ENCODE measurements at places on chromosomes 11 and 22. TPM values are rescaled to one million over a fixed set of nuclear protein-coding genes. Genes with fewer than 3 reads are reported as not detected.

The MN1 gene
- total RNA-seq: 0.14 TPM

- peaks cover 62% of the 10 kb centered on the region for H3K4me1 ChIP-seq
- no peak overlapping the region for H3K27ac ChIP-seq
- DNase-seq: no peak
- peaks cover 4% of the 10 kb centered on the region for H3K36me3 ChIP-seq
These were observed 5.7 kb downstream of the ZP1 start for GRCh38 chr11:60872961-60873524.

DNA sequence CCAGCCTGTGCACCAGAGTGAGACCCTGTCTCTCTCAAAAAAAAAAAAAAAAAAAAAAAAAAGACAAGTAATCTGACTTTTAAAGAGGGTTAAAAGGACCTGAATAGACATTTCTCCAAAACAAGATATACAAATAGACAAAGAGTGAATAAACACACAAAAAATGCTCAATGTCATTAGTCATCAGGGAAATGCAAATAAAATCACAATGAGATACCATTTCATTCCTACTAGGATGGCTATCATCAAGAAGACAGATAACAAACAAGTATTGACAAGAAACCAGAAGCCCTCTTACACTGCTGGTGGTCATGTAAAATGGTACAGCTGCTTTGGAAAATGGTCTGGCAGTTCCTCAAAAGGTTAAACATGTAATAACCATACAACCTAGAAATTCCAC lies 4.1 kb downstream of the RIC3 start:
- peaks cover 3% of the 10 kb centered on the region for H3K36me3 ChIP-seq
- H3K4me1 ChIP-seq: peaks cover 17% of the 10 kb centered on the region
- no peak for DNase-seq
- peaks cover 32% of the 10 kb centered on the region for H3K27me3 ChIP-seq
- no peak overlapping the region for H3K27ac ChIP-seq
- no peak overlapping the region for H3K4me3 ChIP-seq

GRCh38 chr11:71450939-71451338 lies 2.1 kb upstream of the NADSYN1 start:
- H3K4me3 ChIP-seq: no peak overlapping the region
- H3K27ac ChIP-seq: peak overlapping the region; percentile 97
- peaks cover 67% of the 10 kb centered on the region for H3K4me1 ChIP-seq

- H3K27me3 ChIP-seq: no peaks in the 10 kb centered on the region
- H3K27ac ChIP-seq: no peak overlapping the region
- no peak overlapping the region for H3K4me3 ChIP-seq
- peaks cover 3% of the 10 kb centered on the region for H3K36me3 ChIP-seq
These were observed 397.0 kb downstream of the ETS1 start for GRCh38 chr11:128190312-128190711.

The MTMR3 gene
- 26.4 TPM for total RNA-seq

The DERL3 gene
- 14.6 TPM for total RNA-seq

DNA sequence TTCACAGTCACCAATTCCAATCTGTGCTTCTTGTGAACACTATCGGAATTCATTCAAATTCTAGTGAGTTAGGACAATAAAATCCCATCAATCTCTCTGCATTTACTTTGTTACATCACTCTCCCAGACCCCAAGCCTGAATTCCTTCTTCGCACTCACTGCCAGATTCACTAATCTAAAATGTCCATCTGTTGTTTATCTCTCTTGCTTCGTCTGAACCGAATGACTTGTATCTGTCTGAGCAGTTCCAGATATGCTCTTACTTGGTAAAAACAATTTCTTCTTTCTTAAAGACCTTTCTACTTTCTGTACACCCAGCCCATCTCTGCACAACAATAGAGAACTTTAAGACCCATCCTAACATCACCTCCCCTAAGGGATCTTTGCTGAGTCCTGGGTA lies 7.0 kb downstream of the MMP10 start:
- no peaks in the 10 kb centered on the region for H3K36me3 ChIP-seq
- no peak overlapping the region for H3K27ac ChIP-seq
- H3K4me1 ChIP-seq: no peaks in the 10 kb centered on the region
- H3K27me3 ChIP-seq: peaks cover under 1% of the 10 kb centered on the region

GRCh38 chr11:80255021-80255420 lies 814.2 kb upstream of the TENM4 start:
- no peaks in the 10 kb centered on the region for H3K36me3 ChIP-seq
- DNase-seq: no peak
- no peaks in the 10 kb centered on the region for H3K4me1 ChIP-seq
- no peaks in the 10 kb centered on the region for H3K27me3 ChIP-seq
- H3K27ac ChIP-seq: no peak overlapping the region

- H3K27ac ChIP-seq: no peak overlapping the region
- peaks cover 17% of the 10 kb centered on the region for H3K36me3 ChIP-seq
- no peaks in the 10 kb centered on the region for H3K27me3 ChIP-seq
- no peaks in the 10 kb centered on the region for H3K4me1 ChIP-seq
- no peak for DNase-seq
- no peak overlapping the region for H3K4me3 ChIP-seq
These were observed 67.2 kb downstream of the PRCP start for GRCh38 chr11:82832983-82833382.

DNA sequence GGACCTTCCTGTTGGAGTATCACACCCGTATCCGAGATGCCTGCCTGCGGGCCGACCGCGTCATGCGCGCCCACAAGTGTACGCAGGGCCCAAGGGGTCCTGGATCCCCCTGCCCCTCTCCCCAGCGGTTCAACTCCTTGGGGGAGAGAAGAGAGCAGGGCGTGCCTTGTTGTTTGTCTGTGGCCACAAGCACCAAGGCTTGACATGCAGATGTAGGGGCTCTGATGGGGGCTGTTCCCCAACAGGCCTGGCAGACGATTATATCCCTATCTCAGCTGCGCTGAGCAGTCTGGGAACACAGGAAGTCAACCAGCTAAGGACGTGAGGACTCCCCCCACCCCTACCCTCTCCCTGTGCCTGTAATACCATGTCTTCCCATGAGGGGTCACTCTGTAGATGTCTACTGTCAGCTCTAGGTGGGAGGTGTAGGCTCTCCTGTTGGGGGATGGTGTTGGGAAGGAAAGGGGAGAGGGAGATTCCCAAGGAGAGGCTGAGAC lies 6.8 kb downstream of the CFL1 start:
- H3K4me1 ChIP-seq: peaks cover 22% of the 10 kb centered on the region
- no peak overlapping the region for H3K27ac ChIP-seq
- DNase-seq: peak; percentile 52
- H3K4me3 ChIP-seq: no peak overlapping the region

The SLN gene
- not detected for total RNA-seq

DNA sequence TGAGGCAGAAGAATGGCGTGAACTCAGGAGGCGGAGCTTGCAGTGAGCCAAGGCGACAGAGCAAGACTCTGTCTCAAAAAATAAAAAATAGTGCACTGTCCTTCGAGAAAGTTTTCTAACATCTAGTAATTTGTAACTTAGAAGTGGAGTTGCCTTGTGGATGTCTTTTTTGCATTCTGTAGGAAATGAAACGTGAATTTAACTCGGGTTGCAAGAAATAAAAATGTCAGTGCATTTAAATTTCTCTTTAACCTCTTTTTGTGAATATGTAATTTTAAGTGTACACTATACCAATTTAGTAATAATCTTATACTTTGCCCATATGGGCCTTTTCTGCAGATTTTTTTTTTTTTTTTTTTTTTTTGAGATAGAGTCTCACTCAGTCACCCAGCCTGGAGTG lies 26.2 kb upstream of the CRKL start:
- no peaks in the 10 kb centered on the region for H3K4me1 ChIP-seq
- H3K27ac ChIP-seq: no peak overlapping the region
- no peak for DNase-seq
- no peak overlapping the region for H3K4me3 ChIP-seq
- H3K36me3 ChIP-seq: peaks cover 18% of the 10 kb centered on the region
- H3K27me3 ChIP-seq: peaks cover 2% of the 10 kb centered on the region

The MS4A14 gene
- total RNA-seq: not detected

The DPP3 gene
- total RNA-seq: 79.6 TPM

The C11orf87 gene
- total RNA-seq: not detected

- H3K27me3 ChIP-seq: no peaks in the 10 kb centered on the region
- H3K4me3 ChIP-seq: no peak overlapping the region
- H3K36me3 ChIP-seq: peaks cover 7% of the 10 kb centered on the region
These were observed 16.6 kb upstream of the ARHGAP8 start for GRCh38 chr22:44735518-44736428.

GRCh38 chr22:32331236-32331917 lies 26.3 kb upstream of the RFPL3 start:
- no peaks in the 10 kb centered on the region for H3K27me3 ChIP-seq
- DNase-seq: peak; percentile 31
- no peak overlapping the region for H3K4me3 ChIP-seq

The IL17REL gene
- total RNA-seq: 0.05 TPM

DNA sequence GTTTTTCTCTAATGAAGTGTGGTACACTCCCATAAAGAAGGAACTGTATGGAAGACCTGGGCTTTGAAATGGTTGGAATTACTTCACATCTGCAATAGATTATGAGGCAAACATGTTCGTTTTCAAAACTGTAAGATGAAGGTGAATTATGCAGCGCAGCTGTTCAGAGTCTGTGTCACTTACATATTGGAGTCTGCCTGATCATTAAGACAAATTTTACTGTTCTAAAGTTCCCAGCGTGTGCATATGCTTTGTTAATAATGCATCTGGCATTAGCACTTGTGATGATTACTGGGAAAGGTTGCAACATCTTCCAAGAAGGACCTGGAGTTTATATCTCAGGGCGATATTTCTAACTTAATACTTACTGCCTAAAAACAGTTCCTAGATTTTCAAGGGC lies 255.2 kb upstream of the ZC3H12C start:
- H3K4me1 ChIP-seq: no peaks in the 10 kb centered on the region
- H3K27me3 ChIP-seq: no peaks in the 10 kb centered on the region
- no peak for DNase-seq
- H3K4me3 ChIP-seq: no peak overlapping the region
- no peak overlapping the region for H3K27ac ChIP-seq
- H3K36me3 ChIP-seq: no peaks in the 10 kb centered on the region

The OR10A5 gene
- not detected for total RNA-seq

DNA sequence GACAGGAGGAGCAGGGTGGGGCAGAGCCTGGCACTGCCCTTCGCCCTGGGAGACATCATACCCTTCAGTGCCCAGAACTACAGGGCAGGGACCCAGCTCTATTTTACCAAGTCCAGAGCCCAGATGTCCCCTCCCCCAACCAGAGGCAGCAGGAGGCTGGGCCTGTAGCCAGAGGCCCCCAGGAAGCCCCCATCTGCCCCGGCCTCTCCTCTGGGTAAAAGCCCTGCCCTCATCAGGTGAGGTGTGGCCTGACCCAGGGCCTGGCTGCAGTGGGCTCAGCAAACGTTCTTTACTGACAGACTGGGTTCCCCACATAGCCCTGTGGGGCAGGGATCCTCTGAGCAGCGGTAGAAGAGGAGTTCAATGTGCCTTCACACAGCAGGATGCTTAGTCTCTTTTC lies 51.8 kb upstream of the SLC22A12 start:
- H3K4me3 ChIP-seq: no peak overlapping the region
- peaks cover 23% of the 10 kb centered on the region for H3K27me3 ChIP-seq
- DNase-seq: no peak
- H3K36me3 ChIP-seq: no peaks in the 10 kb centered on the region

DNA sequence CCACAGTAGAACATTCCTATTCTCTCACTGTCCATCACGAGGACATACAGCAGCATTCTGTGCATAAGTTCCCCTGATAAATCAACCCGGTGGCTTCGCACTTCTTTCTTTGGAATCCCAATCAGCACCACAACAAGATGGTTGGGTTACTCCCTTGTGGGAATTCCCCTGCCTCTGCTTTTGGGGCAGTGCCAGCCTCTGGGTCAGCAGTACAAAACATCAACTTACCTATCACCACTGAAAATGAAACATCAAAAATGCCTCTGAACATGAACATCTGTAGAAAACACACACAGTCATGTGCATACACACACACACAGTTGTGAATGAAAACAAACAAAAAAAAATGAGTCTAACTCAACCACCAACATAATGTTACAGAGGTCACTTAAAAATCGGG lies 79.3 kb downstream of the KCNA4 start:
- no peak overlapping the region for H3K4me3 ChIP-seq
- no peaks in the 10 kb centered on the region for H3K4me1 ChIP-seq
- H3K27ac ChIP-seq: no peak overlapping the region
- no peaks in the 10 kb centered on the region for H3K36me3 ChIP-seq
- no peak for DNase-seq

- peaks cover 20% of the 10 kb centered on the region for H3K36me3 ChIP-seq
- no peak overlapping the region for H3K4me3 ChIP-seq
- DNase-seq: no peak
- H3K4me1 ChIP-seq: no peaks in the 10 kb centered on the region
These were observed 151.7 kb downstream of the ATXN10 start for GRCh38 chr22:45823336-45823735.

GRCh38 chr11:118606844-118607228 lies 579 bp upstream of the PHLDB1 start:
- H3K4me1 ChIP-seq: peaks cover 24% of the 10 kb centered on the region
- H3K4me3 ChIP-seq: no peak overlapping the region
- H3K36me3 ChIP-seq: peaks cover 7% of the 10 kb centered on the region
- no peak for DNase-seq

DNA sequence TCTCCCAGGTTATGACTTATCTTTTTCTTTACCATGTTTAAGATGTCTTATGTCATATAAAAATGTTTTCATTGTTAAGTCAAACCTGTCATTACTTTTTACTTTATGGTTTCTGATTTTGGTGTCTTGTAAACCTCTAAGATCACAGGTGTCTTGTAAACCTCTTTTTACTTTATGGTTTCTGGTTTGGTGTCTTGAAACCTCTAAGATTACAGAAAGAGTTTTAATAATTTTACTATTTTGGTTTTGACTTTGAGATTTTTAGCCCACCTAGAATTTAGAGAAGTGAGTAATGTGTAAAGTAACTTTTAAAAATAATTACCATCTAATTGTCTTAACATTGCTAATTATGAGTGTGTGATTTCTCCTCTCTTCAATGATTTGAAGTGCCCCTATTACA lies 2.6 kb downstream of the CSF2RB start:
- peaks cover 5% of the 10 kb centered on the region for H3K36me3 ChIP-seq
- peaks cover 14% of the 10 kb centered on the region for H3K4me1 ChIP-seq
- H3K27ac ChIP-seq: no peak overlapping the region

The IGLL1 gene
- total RNA-seq: 0.42 TPM

The PITPNM1 gene
- total RNA-seq: 133 TPM

GRCh38 chr11:116302756-116303155 lies 470.0 kb downstream of the BUD13 start:
- H3K27ac ChIP-seq: no peak overlapping the region
- H3K36me3 ChIP-seq: no peaks in the 10 kb centered on the region
- H3K4me3 ChIP-seq: no peak overlapping the region
- no peaks in the 10 kb centered on the region for H3K27me3 ChIP-seq
- no peak for DNase-seq

- peaks cover 30% of the 10 kb centered on the region for H3K27me3 ChIP-seq
- H3K36me3 ChIP-seq: no peaks in the 10 kb centered on the region
- H3K4me1 ChIP-seq: peaks cover 18% of the 10 kb centered on the region
- DNase-seq: no peak
These were observed 10.8 kb upstream of the NCF4 start for GRCh38 chr22:36850056-36850455.

The BRD1 gene
- 49.9 TPM for total RNA-seq

The MEI1 gene
- total RNA-seq: 45.9 TPM

DNA sequence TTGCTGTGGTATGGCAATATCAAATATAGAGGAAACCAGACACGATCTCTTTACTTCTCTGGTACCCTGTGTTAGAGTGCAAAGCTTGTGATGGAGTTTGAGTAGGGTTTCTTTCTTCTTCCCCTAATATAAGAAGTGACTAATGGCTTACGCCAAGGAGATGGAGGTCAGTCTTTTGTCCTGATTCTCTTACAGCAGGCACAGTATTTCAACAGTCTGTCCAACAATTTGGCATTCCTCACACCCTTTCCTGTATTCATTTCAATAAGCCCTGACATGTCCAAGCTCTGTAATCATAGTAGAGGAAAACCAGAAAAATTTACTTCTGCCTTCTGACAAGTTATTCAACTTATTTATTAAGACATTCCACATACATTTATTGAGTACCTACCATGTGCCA lies 546.2 kb downstream of the TMEM135 start:
- no peaks in the 10 kb centered on the region for H3K36me3 ChIP-seq
- H3K4me1 ChIP-seq: no peaks in the 10 kb centered on the region
